Activated naive CD8-positive, alpha-beta T cell treated with anti-CD3 and anti-CD28 coated beads, Interleukin-2, amount 10 ng/mL, durations not matched to agents 7 days and 5 days (primary cell): ENCODE measurements at places on chromosomes 7 and 10. TPM values are rescaled to one million over a fixed set of nuclear protein-coding genes. Genes with fewer than 3 reads are reported as not detected.

- H3K27ac ChIP-seq: no peak overlapping the region
- H3K4me1 ChIP-seq: no peaks in the 10 kb centered on the region
- H3K27me3 ChIP-seq: no peaks in the 10 kb centered on the region
- no peak overlapping the region for H3K4me3 ChIP-seq
- DNase-seq: no peak
- H3K36me3 ChIP-seq: no peaks in the 10 kb centered on the region
Observed at GRCh38 chr10:30862486-30862885, 169.2 kb downstream of the ZNF438 start.

The GPR158 gene
- not detected for total RNA-seq

The MIOS gene
- 42.1 TPM for total RNA-seq

DNA sequence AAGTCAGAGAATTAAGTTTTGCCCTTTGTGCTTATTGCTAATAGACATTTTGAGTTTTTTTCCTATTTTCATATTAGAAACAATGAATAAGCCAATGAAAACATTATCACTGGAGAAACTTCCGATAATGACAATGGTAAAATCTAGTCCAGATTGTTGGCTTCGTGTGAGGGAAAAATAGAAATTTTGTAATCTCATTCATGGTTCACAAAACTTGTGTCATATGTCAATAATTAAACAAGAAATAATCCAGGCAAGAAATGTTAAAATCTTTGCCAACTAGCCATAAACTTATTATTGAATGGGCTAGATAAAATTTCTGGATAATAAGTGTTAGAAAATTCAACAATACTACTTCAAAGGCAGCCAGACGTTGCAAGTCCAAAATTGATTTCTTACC is 36.6 kb downstream of the RNLS start:
- H3K4me3 ChIP-seq: no peak overlapping the region
- no peak for DNase-seq
- peaks cover 2% of the 10 kb centered on the region for H3K36me3 ChIP-seq

The LBX1 gene
- not detected for total RNA-seq

The CLDN3 gene
- total RNA-seq: not detected

The CTNNA3 gene
- 2.4 TPM for total RNA-seq

- H3K27ac ChIP-seq: no peak overlapping the region
- H3K4me3 ChIP-seq: no peak overlapping the region
- DNase-seq: no peak
- H3K27me3 ChIP-seq: no peaks in the 10 kb centered on the region
- no peaks in the 10 kb centered on the region for H3K36me3 ChIP-seq
Observed at GRCh38 chr10:122207596-122207995, 63.5 kb upstream of the BTBD16 start.

DNA sequence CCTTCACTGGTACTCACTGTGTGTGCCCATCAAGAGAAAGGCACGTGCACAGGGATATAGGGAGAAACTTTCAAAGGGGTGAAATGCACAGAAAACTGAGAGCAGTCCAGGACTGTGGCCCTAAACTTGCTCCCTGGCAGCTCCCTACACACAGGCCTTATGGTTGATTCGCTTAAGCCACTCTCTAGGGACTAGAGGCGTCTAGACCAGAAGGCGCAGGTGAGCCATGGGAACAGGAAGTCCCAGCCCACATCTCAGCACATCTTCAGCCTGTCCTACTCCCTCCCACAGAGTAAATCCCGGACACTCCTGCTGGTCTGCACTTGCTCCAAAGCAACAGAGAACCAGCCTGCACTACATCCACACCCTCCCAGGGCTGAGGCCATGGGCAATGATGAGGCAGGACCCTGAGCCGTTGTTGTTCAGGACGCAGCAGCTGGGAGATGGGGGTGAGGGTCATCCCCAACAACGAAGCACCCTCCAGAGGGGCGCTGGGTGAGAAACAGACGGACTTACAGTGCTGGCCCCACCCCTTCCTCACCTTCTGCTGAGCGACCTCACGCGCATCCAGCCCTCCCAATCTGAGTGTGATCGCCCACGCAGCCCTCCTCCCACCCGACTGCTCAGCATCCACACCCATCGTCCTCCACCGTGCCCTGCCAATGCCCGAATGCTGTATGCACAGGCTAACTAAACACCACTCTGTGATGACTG is 109.3 kb downstream of the TNS3 start:
- no peak overlapping the region for H3K27ac ChIP-seq
- H3K36me3 ChIP-seq: no peaks in the 10 kb centered on the region
- peaks cover 3% of the 10 kb centered on the region for H3K27me3 ChIP-seq
- no peak overlapping the region for H3K4me3 ChIP-seq
- no peak for DNase-seq

DNA sequence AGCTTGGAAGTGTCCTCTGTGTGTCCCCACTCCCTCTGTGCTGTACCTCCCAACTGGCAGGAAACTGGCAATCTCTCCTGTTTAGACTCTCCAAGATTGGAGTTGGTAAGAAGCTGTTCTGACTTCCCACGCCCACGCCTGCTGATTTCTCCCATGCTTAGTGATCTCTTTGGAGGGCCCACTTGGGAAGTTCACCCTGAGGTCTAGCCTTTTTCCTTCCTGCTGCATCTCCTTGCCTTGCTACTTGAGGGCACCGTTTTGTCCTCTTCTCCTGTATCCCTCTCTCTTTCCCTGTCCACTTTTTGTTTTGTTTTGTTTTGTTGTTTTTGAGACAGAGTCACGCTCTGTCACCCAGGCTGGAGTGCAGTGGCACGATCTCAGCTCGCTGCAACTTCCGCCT is 35.4 kb downstream of the ZAN start:
- no peak overlapping the region for H3K27ac ChIP-seq
- no peak for DNase-seq
- no peaks in the 10 kb centered on the region for H3K36me3 ChIP-seq

GRCh38 chr7:55053651-55054571 is 35.1 kb downstream of the EGFR start:
- no peak overlapping the region for H3K27ac ChIP-seq
- H3K27me3 ChIP-seq: peaks cover 2% of the 10 kb centered on the region
- H3K36me3 ChIP-seq: no peaks in the 10 kb centered on the region
- H3K4me3 ChIP-seq: no peak overlapping the region
- DNase-seq: no peak

- peaks cover 3% of the 10 kb centered on the region for H3K36me3 ChIP-seq
- no peak overlapping the region for H3K27ac ChIP-seq
- no peak overlapping the region for H3K4me3 ChIP-seq
- H3K27me3 ChIP-seq: peaks cover 26% of the 10 kb centered on the region
- no peaks in the 10 kb centered on the region for H3K4me1 ChIP-seq
Observed at GRCh38 chr10:26628395-26628794, 69.1 kb upstream of the PDSS1 start.

DNA sequence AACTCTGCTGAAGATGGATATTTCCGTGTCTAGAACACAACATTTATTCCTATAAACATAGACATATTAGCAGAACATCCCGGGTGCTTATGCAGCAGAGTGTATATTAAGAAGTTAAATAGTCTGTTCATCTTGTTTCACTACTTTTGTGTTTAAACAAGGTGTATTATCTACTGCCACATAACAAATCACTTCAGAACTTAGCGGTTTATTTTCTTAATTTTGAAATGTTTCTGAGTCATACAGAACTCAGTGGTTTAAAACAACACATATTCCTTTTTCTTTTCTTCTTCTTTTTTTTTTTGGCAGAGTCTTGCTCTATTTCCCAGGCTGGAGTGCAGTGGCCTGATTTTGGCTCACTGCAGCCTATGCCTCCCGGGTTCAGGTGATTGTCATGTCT is 25.8 kb downstream of the DENND10 start:
- H3K4me3 ChIP-seq: no peak overlapping the region
- H3K27me3 ChIP-seq: no peaks in the 10 kb centered on the region
- peaks cover 61% of the 10 kb centered on the region for H3K36me3 ChIP-seq
- DNase-seq: no peak
- peak overlapping the region; percentile 23 for H3K27ac ChIP-seq

DNA sequence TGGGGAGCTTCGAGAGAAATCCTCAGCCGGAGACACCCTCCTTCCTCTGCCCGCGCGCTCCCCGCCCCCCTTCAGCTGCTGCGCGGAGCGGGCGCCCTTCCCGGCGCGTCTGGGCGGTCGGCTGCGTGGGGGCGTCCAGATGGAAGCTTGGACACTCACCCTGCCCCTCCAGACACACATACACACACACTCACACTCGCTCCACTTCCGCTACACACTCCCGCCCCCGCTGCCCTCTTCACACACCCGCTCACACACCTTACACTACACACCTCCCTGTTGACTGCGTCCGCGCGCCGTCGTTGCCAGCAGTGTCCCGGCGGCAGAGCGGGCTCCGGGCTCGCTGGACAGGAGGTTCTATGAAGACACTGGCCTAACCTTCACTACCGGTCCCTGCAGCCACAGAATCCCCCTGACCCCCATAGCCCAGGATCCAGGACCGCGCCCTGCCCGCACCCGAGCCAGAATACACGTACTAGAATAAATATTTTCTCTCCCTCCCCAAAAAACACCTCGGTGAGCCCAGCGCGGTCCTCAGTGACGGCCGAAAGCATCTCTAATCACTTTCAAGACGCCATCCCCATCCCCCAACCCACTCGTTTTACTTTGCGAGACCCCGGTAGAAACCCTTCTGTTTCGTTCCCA is 1.1 kb upstream of the EGR2 start:
- H3K4me1 ChIP-seq: peaks cover 24% of the 10 kb centered on the region
- peak overlapping the region; percentile 92 for H3K4me3 ChIP-seq
- peak overlapping the region; percentile 97 for H3K27ac ChIP-seq
- peak; percentile 76 for DNase-seq
- H3K36me3 ChIP-seq: peaks cover 2% of the 10 kb centered on the region
- H3K27me3 ChIP-seq: peaks cover 50% of the 10 kb centered on the region

DNA sequence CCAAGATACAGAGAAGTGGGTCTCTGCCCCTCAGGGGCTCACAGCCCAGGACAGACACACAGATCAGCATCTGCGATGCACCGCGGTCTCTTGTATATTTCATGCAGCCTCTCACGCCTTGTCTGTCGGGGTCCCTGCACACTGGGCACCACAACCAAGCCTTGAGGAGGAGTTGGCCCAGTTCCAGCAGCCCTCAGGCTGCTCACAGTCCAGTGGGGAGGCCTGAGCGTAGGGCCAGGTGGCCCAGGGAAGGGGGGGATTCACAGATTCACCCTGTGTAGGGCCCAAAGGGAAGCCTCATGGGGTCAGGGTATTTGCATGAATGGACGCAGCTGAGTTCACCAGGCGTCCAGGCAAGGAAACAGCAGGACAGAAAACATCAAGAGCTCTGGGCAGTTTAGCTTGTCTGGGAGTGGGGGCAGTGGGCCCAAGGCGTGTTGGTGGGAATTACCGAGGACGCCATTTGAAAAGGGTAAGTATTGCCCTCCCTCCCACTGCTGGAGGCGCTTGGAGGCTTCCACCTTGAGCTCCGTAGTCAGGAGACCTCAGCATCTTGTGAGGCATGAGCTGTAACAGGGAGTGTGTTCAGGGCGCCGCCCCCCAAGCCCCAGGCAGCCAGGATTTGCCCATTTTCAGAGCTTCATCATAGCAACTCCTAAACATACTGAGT is 129.1 kb upstream of the CHST15 start:
- peaks cover 13% of the 10 kb centered on the region for H3K4me1 ChIP-seq
- peaks cover 4% of the 10 kb centered on the region for H3K27me3 ChIP-seq
- H3K4me3 ChIP-seq: no peak overlapping the region
- H3K36me3 ChIP-seq: peaks cover 1% of the 10 kb centered on the region
- no peak for DNase-seq

- H3K27ac ChIP-seq: no peak overlapping the region
- peaks cover 29% of the 10 kb centered on the region for H3K4me1 ChIP-seq
- DNase-seq: no peak
- no peak overlapping the region for H3K4me3 ChIP-seq
- H3K27me3 ChIP-seq: no peaks in the 10 kb centered on the region
- peaks cover 16% of the 10 kb centered on the region for H3K36me3 ChIP-seq
Observed at GRCh38 chr10:118033905-118034304, 12.8 kb downstream of the RAB11FIP2 start.

DNA sequence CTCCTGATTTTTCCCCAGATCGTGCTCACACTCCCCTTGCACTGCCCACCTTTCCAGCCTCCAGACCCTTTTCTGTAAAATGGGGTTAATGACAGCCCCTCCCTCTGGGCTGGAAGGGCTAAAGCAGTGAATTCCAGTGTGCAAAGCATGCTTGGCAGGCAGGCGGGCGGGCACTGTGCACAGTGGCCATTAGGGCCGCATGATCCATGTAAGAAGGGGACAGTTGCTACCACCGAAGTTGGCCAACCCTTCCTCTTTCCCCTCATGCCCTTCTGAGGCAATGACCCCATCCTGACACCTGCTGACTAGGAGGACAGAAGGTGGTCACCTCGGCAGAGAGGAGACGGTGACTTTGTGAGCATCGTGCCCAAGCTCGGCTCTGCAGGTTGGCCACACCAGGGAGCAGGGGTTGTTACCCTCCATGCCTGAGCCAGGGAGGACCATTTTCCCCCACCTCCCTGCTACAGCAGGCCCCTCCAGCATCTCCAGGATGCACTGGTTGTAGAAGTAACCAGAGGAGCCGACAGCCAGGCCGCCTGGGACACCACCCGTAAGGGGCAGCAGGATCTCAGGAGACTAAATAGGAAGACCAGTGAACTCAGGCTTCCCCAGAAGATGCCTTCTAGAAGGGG is 166.4 kb downstream of the SLIT1 start:
- no peak overlapping the region for H3K4me3 ChIP-seq
- H3K4me1 ChIP-seq: peaks cover 20% of the 10 kb centered on the region
- H3K27me3 ChIP-seq: no peaks in the 10 kb centered on the region
- peak; percentile 20 for DNase-seq

- no peaks in the 10 kb centered on the region for H3K4me1 ChIP-seq
- no peaks in the 10 kb centered on the region for H3K36me3 ChIP-seq
- no peak overlapping the region for H3K4me3 ChIP-seq
- no peak overlapping the region for H3K27ac ChIP-seq
Observed at GRCh38 chr7:51789489-51789888, 472.9 kb upstream of the COBL start.

- H3K36me3 ChIP-seq: no peaks in the 10 kb centered on the region
- DNase-seq: no peak
- H3K27ac ChIP-seq: no peak overlapping the region
- no peaks in the 10 kb centered on the region for H3K4me1 ChIP-seq
- no peak overlapping the region for H3K4me3 ChIP-seq
Observed at GRCh38 chr10:104415526-104416165, 62.0 kb downstream of the CFAP58 start.

The DLX6 gene
- not detected for total RNA-seq

- no peak for DNase-seq
- peaks cover 14% of the 10 kb centered on the region for H3K4me1 ChIP-seq
- no peaks in the 10 kb centered on the region for H3K27me3 ChIP-seq
- no peak overlapping the region for H3K4me3 ChIP-seq
- H3K27ac ChIP-seq: no peak overlapping the region
Observed at GRCh38 chr10:124469956-124470484, 8.4 kb downstream of the LHPP start.
